ENCODE measurements at places on chromosomes 3 and 15.

DNA sequence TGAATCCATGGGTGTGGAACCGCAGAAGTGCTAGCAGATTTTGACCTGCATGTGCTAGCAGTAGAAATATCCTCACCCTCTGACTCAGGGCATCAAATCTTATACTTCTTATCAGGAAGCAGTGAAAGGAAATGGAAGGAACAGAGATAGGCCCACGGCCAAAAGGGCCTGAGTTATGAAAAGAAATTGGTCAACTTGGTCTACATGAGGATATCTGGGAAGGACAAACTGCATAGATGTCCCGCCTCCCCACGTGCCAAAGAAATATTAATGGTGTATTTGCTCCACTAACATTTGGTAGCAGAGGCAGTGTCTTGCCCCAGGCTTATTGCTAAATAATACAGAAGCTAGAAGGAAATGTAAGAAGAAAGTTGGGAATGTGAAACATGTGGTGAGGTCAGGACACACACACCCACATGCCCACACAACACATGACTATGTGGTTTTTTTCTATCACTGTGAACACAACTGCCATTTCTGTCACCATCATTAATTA lies 93.6 kb upstream of the COL8A1 start:
- DNase-seq, result no peak

DNA sequence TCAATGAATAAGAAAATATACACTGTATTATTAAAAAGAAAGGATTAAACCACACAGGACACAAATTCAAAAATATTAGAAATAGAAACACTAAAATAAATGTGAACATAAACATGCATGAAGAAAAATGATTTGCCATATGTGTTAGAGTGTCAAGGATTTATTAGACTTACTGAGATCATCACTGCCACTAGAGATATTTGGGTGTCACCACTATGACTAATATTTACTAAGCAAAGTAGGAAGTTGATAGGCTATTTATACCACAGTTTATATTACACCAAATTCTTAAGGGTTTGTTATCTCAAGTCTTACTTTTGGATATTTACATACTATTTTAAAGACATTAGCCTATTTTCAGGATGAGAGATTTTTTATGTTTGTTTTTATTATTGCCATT lies 575.0 kb upstream of the SGO1 start:
- DNase-seq, result no peak

DNA sequence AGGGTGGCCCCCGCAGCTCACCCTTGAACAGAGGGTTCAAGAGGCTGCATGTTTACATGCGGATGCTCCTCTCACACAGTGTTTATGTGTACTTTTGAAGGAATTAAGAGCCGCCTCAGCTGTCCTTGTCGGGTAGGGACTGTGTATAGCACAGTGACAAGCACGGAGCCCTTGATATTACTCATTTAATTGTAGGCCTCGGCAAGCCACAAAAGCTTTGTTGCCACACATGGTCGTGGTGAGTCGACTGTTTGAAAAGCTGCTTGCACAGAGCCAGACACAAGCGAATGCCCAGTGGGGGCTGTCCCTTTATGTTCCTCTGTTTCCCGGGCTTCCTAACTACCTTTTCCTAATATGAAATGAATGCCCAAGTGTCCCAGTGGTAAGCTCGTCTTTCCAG lies 4.5 kb downstream of the ESYT3 start:
- DNase-seq, result no peak

- no peak for DNase-seq
These were observed 45.1 kb downstream of the BDH1 start for GRCh38 chr3:197510642-197511018.

GRCh38 chr3:130823996-130824395 lies 69.9 kb upstream of the ATP2C1 start:
- no peak for DNase-seq

DNA sequence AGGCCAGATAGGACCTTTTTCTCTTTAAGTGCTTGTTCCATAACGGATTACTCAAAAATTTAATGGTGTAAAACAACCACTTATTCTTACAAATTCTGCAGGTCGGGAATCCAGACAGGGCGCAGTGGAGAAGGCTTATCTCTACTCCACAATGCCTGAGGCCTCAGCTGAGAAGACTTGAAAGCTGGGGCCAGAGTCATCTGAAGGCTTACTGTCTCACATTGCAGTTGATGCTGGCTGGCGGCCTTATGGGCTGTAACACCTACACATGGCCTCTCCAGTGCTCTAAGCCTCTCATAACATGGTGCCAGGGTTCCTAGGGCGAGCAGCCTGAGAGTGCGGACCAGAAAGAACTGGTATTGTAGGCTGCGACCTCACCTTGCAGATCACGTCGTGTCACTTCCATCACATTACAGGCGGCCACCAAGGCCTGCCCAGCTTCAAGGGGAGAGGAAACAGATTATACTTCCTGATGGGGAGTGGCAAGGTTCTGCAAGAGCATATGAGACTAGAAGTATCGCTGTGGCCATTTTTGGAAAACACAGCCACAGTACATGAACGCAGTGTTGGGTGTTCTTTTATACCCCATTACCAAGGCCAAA lies 32.4 kb downstream of the CMTM7 start:
- no peak for DNase-seq

DNA sequence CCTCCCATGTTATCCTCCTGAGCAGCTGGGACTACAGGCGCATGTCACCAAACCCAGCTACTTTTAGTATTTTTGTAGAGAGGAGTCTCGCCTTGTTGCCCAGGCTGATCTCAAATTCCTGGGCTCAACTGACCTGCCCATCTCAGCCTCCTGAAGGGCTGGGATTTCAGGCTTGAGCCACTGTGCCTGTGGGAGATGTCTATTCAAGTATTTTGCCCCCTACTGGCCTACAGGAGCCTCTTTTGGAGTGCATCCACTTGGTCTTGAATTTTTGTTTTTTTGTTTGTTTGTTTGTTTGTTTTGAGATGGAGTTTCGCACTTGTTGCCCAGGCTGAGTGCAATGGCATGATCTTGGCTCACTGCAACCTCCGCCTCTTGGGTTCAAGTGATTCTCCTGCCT lies 3.2 kb upstream of the DHX30 start:
- DNase-seq, result no peak

GRCh38 chr3:36257158-36257852 lies 123.0 kb upstream of the STAC start:
- no peak for DNase-seq

DNA sequence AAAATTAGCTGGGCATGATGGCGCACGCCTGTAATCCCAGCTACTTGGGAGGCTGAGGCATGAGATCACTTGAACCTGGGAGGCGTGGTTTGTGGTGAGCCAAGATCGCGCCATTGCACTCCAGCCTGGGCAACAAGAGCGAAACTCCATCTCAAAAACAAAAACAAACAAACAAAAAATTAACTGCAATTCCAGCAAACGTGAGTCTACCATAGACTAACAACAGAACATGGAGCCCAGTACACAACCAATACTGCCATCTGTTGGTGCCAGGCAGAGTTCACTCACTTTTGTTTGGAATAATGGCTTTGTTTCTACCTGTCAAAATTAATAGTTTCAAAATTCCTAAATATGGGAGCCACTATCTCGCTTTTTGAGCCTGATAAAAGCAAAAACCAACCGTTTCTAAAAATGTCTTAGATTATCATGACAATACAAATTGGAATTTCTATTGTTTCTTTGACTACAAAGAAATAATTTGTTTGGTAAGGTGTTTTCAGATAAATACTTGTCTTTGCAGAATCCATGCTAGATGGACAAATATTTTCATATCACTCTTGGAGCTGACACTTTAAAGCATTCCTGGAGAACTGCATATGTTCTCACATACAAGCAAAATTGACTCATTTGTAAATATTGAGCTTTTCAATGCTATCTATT lies 45.0 kb downstream of the GPR176 start:
- DNase-seq, result no peak

DNA sequence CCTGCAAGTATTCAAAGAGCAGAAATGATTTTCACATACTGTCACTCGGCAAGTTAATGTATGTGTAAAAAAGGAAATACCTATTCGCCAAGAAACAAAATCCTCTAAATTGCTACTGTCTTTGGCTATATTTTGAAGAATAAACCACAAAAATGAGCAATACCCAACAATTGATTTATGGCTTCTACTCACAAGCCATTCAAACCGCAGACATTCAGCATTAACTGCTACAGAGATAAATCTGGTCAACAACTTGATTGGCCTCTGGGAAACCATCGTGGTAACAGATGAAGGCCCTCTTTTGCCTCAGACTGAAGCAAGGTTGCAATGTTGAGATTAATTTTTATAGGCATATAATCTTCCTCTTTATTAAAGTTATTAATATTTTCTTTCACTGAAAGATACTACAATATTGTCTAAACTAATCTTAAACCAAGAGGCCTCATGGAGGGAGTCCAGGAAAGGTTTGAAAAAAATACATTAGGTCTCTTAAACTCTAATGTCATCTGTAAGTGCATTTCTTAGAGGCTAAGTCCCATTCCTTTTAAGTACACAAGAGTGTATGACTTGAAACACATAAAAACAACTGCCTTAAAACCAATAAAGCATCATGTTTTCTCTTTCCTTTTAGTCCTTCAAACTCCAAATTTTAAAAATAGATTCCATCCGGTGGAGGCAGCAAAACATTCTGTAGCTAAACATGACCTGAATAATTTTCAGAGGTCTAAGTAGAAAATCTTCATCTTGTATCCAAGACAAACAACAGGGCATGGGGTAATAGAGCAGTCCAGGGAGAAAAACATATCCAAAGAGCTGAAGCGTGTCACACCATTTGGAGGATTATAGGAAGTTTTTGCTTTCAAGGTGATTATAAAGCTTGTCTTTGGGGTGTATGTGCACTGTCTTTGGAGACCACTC lies 162.4 kb upstream of the TGFBR2 start:
- no peak for DNase-seq

- no peak for DNase-seq
These were observed 130.6 kb downstream of the STAG1 start for GRCh38 chr3:136621628-136622027.

DNA sequence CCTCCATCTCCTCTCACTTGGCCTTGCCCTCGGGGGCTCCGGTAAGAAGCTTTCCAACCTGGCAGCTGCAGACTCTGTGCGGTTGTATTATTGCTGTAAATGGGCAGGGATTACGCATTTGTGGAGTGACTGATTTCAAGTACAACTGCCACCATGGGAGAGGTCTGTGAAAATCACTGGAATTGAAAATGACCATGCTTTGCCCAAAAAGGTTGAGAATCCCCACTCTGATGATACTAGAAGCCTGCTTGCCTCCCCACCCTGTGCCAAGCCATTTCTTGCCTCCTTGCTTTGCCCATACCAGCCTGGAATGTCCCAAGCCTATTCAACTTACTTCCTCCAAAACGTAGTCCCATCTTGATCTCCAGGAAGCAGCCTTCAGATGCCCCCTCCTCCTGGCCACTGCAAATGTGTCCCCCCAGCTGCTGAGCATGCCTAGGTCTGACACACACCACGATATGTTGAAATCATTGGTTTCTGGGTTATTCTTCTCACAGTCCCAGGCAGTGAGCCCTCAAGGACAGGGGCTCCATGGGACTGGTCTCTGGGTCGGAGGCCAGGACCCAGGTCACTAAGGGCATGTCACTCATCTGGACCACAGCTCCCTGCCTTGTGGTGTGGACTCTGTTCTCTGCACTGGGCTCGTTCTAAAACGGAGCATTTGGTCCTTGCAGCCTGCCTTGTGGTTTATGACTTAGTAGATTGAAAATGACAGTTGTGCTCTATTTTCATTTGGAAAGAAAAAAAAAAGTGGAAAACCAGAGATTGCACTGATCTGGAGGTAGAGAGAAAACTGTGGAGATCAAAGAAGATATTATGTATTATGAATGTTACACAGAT lies 42.9 kb downstream of the SMAD3 start:
- DNase-seq, result no peak
